NCI-H1417 treated with DMSO at 0.1 percent for 48 hours (cell line): ENCODE measurements at places on chromosomes 6 and 20.

DNA sequence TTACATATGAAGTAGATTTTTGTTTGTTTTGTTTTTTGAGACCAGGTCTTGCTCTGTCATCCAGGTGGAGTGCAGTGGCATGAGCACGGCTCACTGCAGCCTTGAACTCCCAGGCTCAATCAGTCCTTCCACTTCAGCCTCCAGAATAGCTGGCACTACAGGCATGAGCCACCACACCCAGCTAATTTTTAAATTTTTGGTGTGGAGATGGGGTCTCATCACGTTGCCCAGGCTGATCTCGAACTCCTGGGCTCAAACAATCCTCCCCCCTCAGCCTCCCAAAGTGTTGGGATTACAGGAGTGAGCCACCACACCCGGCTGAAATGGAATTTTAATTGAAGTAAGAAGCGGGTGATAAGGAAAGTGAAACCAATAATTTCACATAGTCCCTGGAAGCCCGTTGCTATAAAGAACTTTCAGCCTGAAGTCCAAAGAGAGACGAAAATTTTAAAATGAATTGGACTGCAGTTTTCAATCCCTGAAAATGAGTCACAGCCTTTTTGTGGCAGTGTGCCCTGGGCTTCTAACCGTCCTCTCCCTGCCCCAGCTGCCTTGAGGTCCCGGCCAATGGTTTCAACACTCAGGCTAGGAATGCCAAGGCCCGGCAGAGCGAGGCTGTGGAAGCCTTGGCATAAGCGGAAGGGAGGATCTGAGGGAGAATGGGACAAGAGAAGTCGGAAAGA, 757 bp downstream of the RAET1E start:
- no peak for DNase-seq

DNA sequence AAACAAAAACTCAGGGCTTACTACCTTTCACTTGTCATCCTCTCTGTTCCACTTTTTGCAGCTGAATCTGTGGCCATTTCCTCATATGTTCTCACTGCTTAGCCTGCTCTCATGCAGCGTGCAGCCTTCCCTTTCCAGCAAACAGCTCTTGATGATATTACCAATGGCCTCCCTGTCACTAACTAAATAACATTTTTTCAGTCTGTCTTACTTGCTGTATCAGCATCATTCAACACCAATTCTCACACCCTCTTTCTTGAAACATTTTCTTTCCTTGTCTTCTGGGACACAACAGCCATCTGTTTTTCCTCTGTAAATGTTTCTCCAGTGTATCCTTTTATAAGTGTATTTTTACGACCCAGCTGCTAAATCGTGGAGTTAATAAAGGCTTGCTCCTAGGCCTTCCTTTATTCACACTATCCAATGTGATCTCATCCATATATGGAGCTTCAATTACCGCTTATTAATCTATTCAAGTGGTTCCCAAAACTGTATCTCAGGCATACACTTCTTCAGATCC, 523.6 kb upstream of the RNF217 start:
- DNase-seq: no peak

DNA sequence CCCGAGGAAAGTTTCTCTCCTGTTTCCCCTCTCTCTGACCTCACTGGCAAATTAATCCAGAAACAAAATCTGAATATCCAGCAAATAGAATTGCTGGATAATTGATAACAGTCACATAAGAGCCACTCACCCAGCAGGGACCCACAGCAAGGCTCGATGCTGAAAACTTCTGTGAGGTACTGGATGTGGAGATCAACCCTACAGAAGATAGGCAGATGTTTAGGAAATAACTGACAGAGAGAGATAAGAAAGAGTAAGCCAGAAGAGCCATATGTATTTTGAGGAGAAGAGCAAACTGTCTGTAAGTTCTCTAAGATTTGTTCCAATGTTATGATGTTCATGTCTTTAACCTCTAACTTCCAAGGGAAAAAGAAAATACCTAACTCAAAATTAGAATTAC, 59.7 kb downstream of the PKHD1 start:
- no peak for DNase-seq

- DNase-seq: peak; percentile 35
Observed at GRCh38 chr6:1872649-1873131, 263.0 kb downstream of the FOXC1 start.

- no peak for DNase-seq
Observed at GRCh38 chr6:33147807-33148666, 44.2 kb downstream of the COL11A2 start.

DNA sequence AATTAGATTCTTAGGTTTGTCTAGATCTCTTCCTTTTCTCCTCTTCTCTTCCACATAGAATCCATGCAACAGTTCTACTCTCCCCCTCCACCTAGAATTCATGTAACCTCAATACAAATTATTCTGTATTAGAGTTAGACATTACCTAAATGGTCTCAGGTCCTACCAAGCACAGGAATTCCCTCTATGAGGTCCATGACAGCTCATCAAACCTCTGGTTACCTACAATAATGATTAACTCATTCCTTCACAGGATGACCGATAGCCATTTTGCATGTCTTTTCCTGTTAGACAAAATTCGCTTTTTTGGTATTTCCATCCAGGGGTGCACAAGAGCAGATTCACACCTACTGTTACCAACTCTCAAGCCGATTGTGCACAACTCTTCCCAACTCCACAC, 27.4 kb upstream of the BMP2 start:
- no peak for DNase-seq

DNA sequence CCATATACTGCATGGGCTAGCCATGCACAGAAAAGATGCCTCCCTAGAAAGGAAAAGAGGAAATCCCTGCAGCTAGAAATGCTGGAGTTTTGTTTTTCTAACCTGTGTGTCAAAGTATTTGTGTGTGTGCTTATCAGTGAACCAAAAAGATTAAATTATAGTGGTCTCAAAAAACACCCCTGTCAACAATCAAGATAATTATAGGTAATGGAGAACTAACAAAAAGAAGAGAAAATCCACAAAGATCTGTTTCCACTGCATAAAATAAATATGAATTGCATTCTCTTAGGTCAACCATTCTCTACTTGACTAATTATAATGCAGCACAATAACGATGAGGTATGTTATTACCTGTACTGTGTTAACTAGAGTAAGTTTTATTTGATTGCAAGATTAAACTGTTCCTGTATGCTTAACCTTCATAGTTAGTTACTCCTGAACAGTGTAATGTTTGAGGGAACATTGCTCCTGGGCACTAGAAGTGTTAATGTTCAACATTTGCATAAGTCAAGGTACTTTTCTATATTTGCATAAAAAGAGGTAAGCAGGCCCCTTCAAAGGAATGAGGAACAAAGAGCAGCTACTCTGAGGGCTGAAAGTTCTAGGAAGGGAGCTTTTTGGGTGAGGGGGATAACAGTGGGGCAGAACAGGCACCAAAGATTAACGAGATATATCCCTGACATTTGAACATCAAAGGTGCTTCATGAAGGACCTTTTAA, 212.1 kb downstream of the BTBD9 start:
- peak; percentile 43 for DNase-seq

DNA sequence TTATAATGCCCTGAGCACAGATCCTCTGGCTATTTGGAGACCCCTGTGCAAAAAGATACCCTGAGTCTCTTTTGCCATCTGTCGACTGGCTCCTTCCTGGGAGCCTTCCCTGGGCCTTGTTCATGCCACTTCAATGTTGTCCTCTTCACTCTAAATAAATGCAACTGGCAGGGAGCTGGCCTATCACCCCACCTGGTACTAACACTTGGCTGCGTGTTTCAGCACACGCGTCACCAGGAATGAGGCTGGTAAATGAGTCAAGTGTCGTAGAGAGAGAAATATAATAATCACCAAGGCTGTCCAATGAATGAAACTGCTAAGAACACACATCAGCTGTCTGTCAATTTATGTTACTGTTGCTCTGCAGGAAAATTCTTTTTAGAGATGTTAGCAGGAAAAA, 374.6 kb upstream of the JARID2 start:
- no peak for DNase-seq

- DNase-seq: no peak
Observed at GRCh38 chr6:135328136-135328535, 147.0 kb downstream of the MYB start.

DNA sequence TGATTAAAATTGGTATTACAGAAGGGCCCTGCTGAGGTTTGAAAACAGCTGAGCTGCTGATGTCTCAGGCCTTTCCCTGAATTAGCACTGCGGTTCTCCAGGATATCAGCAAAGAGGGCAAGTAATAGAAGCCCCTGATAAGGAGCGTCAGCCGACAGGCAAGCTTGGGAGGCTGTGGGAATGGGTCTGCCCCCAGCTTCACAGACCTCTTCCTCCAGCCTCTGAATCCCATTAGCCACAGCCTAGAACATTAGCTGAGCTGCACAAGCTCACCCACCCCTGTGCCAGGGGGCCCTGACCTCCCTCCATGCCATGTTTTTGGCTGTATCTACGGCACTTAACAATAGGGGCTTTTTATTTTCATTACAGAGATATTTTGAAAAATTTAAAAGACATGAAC, 59.9 kb downstream of the VAPB start:
- no peak for DNase-seq

DNA sequence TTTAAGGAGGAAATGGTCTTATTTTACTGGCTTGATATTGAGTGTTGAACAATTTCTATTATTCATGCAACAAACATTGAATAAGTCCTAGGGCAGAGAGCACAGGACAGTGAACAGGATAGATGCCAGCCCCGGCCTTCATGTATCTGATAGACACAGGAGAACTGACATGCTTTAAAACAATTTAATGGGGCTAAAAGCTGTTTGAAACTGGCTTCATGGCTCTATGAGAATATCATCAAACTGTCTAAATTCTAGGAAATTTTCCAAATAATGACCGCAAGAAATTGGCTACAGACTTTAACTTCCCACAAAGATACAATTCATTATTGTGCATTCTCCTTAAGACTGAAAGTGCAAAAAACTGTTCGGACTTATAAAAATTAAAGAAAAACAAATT, 69.0 kb downstream of the ID4 start:
- no peak for DNase-seq

DNA sequence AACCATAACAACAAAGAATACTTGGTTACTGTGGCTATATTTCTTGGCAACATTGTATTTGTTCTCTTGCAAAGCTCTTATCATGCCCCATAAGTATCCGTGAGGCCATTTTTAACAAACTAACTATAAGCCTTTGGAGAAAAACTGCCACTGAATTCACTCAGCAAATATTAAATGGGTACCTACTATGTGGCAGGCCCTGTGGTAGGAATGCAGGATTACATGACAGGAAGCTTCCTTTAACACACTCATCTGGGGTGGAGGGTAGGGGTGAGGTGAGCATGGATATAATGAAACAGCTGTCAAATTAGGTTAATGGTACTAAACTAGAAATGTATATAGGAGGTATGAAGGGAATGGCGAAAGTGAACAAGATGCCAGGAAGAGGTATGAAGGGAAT, 504.8 kb downstream of the MEI4 start:
- DNase-seq: no peak

- DNase-seq: no peak
Observed at GRCh38 chr6:106300944-106301343, 24.6 kb downstream of the ATG5 start.

DNA sequence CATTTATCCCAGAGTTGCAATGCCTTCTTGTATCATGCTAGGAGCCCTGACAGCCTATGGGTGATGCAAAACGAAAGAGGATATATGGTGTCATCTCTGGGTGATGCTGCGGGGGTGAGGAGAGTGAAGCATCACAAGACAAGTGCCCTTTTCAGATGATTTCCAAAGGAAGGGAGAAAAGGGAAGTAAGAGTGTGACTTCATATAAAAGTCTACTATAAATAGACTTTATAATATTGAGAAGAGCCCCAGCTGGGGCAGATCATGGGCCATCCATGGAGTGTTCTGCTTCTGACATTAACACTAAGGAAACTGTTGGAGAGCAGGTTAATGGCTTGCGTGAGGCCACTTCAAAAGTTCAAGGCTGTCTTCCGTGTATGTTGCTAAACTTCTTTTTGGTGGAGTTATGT, 4.4 kb downstream of the CD83 start:
- DNase-seq: no peak

DNA sequence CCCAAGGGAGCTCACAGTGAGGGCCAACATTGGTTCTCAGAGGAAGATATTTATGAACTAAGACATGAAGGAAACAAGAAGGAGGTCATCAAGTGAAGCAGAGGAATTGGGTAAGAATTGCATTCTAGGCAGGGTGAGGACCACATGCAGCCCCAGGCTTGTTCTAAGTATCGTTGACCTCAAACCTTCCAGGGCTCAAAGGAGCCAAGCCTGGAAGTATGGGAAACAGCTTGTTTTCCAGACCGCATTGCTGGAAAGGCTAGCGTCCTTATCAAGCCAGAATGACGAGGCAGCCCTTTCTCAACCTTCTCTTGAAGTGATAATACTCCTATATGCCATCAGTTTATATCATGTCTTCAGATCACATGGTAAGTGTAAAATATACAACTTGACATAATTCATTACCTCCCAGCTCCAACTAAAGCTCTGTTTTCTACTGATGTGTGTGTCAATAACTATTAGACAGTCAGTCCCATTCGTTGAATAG, 79.6 kb downstream of the PHACTR2 start:
- DNase-seq: no peak

DNA sequence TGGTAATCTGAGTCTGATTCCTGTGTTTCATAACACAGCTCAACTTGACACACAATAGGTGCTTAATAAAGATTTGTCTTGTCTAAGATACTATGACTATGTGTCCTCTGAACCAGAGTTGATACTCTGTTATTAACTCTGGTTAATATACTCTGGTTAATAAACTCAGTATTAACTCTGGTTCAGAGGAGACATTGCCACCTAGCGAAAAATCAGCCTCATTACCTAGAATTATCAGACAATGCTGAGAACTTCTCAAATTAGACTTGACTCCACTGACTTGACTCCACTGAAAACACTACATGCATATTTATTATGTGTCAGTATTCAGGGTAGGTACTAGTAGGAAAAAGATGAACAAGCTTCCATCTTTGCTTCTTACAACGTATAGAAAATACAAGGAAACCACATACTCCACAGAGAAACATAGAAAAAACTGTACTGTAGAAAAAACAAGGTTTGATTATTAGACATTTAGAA, 73.9 kb downstream of the AHI1 start:
- DNase-seq: peak; percentile 49

GRCh38 chr6:138370631-138371451, 6.9 kb upstream of the SMIM28 start:
- DNase-seq: no peak

DNA sequence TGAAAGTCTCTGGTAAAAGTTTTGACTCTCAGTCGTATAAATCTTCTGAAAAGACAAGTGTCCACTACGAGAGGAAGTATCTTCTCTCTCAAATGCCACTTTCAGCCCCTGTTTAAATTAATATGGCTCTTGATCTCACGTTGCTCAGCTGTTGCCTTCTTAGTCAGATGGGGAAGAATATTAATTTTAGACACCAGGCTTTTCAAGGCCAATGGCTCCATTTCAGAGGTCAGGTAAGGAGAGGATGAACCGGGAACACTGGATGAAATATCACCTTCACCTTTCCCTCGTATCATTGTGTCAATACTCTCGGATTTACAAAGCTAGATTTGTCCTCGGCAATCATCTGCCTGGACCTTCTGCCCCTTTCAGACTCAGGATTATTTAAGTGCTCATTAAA, at the start of gene MYLK4:
Gene MYLK4, minus strand, starts transcription at position 91 of the 400 bp plus-strand sequence. CDS start 1,628 bp downstream, outside the sequence.
- no peak for DNase-seq
